ENCODE measurements at places on chromosomes 1 and 21.

DNA sequence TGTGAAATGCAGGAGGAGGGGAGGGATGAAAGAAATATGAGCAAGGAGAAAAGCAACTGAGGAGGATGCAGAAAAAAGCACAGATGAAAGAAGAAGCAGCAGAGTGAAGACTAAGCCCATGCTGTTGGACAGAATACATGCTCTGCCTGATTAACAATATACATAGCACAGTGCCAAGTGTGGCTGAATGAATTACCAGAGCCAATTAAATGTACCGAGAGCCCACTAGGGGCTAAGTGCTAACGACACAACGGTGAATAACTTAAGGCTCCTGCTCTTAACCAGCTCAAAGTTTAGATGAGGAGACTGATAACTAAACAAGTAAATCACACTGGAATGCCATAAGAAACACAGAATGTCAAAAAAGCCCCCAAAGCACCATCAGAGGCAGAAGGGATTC is 15.6 kb downstream of the CADM3 start:
- DNase-seq, result no peak

GRCh38 chr1:243320224-243320623 is 64.4 kb downstream of the SDCCAG8 start:
- no peak for DNase-seq

GRCh38 chr1:43021547-43022474 is 63.1 kb upstream of the SLC2A1 start:
- no peak for DNase-seq

DNA sequence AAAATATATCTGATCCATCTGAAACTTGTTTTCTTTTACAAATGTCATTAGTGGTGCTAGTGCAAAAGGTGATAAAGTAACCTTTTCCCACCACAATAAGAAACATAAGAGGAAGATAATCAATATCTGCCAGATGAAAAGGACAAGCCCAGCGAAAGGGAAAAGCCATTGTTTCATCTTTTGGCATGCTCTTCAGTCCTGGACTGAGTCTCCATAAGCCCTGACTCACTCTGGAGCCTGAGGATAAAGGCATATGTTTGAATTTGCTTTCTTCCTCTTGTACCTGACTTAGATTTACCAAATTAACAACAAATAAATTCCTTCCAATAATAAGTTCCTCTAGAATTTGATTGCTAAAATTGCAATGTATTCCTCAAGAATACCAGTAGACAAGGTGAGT is 13.6 kb downstream of the DNAJC11 start:
- no peak for DNase-seq

- DNase-seq, result no peak
Observed at GRCh38 chr1:32200226-32201010, at the start of gene CCDC28B. TSS of gene CCDC28B (plus strand) at chr1:32200595. CDS start at chr1:32201936, 1,341 bp downstream.

- DNase-seq, result no peak
Observed at GRCh38 chr21:32802954-32803353, 31.4 kb upstream of the PAXBP1 start.

DNA sequence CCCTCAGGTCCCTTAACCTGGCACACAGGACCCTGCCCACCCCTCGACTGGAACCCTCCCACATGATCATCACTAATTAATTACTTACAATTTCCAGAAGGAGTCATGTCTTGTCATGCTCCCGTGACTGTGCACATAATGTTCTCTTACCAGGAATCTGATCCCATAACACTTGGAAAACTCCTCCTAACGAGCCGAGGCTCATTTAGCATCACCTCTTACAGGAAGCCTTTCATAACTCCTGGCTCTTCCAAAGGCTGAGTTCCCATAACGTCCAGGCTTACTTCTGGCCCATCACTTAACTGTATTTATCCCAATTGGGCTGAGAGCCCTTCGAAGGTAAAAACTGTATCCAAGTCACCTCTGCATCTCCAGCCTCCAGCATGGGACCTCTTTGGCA is 147.9 kb upstream of the JUN start:
- no peak for DNase-seq

DNA sequence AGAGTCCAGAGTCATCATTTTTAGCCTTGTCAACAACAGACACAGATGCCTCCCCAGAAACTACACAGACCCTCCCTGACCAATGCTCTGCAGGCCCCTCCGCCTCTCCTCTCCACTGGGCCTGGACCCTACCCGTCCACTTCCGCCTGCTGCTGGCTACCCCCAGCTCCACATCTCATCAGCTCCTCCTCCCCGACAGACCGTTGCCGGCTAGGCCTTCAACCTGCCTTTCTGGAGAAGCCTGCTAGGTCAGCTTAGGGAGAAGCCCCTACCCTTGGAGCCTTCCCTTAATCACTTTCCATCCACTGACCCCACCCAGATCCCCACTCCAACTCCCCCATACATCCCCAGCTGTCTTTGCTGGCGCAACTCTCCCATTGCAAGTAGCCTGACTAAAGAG is 1.4 kb downstream of the TRIM17 start:
- no peak for DNase-seq

- DNase-seq, result no peak
Observed at GRCh38 chr1:3327936-3328590, 126.4 kb upstream of the ARHGEF16 start.

- no peak for DNase-seq
Observed at GRCh38 chr1:209420276-209420675, 163.2 kb upstream of the CAMK1G start.

- no peak for DNase-seq
Observed at GRCh38 chr21:46617267-46618051, 12.6 kb upstream of the S100B start.

DNA sequence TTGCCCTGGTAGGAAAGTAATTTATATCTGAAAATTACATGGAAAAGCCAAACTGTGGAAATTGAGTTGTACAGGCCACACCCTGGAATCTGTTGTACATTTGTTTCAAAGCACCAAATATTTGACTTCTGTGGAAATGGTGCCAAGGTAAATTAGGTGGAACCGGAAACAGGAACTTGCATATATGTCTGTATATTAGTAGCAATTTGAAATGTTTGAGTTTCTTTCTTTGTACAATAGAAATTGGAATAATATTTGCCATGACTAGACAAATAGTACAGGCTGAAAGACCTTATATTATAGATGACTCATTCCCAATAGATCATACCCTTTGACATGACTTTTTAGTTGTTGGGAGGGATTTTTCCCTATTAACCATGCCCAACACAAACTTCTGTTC is 10.5 kb upstream of the TAF1A start:
- DNase-seq, result no peak

GRCh38 chr1:41416552-41417334 is 55.5 kb downstream of the FOXO6 start:
- no peak for DNase-seq

DNA sequence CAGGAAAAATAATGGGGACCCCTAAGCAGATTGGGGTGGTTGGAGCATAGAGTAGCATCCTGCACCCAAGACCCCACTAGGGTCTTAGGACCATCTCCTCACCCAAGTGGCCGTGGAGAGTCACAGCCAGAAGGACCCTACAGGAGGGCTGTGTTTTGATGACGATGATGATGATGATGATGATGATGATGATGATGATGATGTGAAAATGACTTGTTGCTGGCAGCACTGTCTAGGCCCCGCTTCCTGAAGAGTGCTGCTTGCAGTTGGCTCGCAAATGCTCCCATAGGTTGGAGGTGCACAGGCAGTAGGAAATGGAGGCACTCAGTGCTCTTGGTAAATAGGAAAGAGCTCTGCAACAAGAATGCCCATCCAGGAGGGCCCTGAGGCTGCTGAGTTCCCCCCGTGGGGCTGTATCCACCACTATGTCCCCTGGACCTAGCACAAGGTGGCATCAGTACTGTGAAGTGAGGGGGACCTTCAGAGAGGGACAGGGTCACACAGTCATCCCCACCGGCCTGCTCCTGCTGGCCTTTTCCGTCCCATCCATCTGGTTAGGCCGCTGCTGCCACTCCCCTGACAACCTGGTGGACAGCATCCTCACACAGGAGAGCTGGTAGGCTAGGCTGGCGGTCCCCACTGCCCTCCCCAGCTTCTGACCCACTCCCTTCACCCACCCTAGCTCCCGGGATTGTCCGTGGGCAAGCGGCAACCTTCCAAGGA is 139.6 kb downstream of the FOXD2 start:
- peak; percentile 80 for DNase-seq

DNA sequence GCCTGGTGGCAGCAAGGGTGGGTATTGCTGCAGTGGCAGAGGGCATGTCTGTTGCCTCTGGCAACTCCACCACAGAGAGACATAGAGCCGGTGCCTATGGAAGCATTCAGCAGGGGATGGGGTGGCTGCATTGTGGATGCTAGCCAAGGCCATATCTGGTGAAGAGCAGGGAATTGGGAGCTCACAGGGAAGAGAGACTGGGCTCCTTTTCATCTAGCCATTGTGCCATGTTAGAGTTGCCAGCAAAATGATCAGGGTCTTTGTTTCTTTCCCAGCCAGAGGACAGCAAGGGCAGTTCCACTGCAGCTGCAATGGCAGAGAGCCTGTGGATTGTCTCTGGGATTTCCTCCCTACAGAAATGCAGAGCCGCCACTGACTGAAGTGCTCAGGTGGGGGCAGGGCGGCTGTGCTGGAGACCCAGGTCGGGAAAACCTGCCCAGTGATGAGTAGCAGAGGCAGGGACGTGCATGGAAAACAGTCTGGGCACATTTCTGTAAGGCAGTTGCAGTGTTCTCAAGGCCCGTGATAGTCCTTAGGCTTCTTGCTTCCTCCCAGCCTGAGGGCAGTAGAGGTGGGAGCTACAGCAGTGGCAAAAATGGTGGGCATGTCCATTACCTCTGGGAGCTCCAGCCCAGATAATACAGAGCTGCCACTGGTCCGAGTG is 40.2 kb upstream of the CYP4X1 start:
- DNase-seq, result no peak

DNA sequence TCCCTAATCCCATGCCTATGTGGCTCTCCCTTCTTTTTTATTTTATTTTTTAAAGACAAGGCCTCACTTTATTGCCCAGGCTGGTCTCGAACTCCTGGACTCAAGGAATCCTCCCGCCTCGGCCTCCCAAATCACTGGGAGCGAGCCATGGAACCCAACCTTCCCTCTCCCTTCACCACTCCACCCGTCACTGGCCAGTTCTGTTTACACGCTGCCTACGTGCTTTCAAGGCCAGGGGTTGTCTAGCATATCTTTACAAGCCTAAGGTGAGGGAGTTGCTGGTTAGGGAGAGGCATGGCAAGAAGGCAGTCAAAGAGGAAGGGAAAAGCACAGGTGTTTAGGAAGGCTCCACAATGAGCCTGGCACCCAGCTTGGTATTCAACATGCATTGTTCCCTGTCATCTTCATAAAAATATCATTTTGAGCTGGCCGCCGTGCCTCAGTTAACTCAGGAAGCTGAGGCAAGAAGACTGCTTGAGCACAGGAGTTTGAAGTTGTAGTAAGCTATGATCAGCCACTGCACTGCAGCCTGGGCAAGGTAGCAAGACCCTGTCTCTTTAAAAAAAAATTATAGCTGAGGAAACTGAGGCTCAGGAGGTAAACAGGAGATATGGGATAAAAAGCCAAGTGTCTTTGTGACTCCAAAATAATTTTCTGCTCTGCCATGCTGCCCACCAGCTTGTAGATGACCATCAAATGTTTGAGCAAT is 1.1 kb downstream of the RHBDL2 start:
- DNase-seq, result no peak

- DNase-seq, result peak; percentile 90
Observed at GRCh38 chr21:34072145-34073031, 990 bp upstream of the MRPS6 start.

DNA sequence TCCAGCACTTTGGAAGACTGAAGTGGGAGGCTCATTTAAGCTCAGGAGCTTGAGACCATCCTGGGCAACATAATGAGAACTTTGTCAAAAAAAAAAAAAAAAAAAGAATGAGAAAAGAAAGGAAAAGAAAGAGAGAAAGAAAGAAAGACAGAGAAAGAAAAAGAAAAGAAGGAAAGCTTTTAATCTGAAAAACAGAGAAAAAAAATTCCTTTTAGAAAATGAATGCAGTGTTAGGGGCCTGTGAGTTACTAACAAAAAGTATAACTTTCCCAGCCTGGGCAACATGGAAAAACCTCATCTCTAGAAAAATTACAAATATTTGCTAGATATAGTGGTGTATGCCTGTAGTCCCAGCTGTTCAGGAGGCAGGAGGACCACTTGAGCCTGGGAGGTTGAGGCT is 15.9 kb upstream of the SYDE2 start:
- DNase-seq, result no peak

- no peak for DNase-seq
Observed at GRCh38 chr1:236888126-236888525, 93.0 kb downstream of the MTR start.

DNA sequence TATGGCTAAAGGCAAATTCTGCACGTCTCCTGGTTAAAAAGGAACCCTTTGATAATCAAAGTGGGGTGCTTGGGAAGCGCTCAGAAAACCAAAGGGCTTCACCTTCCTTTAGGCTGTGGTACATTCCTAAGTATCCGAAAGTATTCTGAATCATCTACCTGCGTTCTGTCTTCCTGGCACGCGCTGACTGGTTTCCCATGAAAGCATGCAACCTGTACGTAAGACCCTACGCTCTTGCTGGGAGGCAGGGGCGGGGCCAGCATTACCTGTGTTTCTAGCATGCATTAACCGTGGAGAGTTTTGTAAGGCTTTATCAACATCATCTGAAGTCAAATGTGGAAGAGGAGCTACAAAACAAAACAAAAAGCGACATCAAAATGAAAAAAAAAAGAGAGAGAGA is 96.0 kb downstream of the ERG start:
- DNase-seq, result no peak

DNA sequence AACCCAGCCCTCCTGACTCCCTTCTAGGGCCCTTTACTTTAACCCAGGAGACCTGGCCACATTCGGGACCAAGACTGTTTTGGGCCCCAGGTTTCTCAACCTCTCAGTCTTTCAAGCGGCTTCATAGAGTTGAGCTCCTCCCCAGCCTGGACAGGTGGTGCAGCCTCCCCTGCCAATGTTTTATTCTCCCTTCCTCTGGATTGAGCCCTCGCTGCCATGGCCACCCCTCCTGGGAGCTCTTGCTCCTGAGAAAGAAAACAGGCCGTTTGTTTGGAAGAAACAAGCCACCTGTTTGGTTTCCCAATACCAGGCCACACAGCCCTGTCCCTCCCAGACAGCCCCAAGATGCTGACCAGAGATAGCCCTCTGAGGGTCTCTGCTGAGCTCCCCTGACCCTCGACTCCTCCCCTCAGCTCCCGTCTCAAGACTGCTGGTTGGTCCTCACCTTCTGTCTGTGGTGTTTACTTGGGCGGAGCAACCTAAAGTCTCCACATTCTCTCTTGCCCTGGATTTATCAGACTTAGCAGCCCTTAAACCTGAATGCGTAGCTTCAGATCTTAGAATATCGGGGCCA is 3.3 kb downstream of the TMEM51 start:
- no peak for DNase-seq

GRCh38 chr21:23686737-23687523 is 1920.4 kb downstream of the MRPL39 start:
- DNase-seq, result no peak

GRCh38 chr1:151803164-151803563 is 2.1 kb downstream of the LINGO4 start:
- no peak for DNase-seq

DNA sequence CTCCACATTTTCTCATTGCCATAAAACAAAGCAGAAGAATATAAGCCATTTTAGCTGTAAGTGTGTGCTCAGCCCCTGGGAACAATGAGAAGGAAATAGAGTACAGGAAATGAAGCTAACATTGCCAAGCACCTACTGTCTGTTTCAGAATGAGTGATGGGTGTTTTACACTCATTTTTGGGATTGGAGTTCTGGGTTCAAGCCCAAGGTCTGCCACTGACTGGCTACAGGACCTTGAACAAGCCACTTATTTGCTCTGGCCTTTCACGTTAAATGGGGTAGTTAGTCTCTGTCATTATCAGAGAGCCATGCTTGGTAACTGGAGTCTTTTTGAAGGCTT is 80.7 kb upstream of the KAZN start:
- no peak for DNase-seq

- peak; percentile 22 for DNase-seq
Observed at GRCh38 chr21:41597227-41597626, 89.3 kb upstream of the TMPRSS2 start.
